ENCODE measurements at places on chromosomes 11 and 22.

DNA sequence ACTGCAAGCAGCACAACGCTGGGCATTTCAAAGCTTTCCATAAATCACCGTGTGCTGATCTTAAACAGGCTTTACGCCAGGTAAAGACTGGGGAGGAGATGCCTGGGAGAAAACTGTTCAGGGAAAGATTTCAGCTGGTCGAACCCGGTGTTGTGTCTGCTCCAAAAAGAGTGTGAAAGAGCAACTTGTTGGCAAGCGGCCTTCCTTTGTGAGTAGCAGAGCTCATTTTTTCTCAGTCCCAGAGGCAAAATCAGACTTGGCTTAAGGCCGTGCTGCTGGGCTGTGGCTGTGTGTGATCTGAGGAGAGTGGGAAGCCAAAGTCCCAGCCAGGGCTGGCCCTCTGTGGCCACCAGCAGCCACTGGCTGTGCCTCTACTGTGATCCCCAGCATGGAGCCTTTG, 75.7 kb upstream of the E2F8 start:
- DNase-seq = no peak

GRCh38 chr11:87575088-87575487, 537.4 kb downstream of the TMEM135 start:
- no peak for DNase-seq

DNA sequence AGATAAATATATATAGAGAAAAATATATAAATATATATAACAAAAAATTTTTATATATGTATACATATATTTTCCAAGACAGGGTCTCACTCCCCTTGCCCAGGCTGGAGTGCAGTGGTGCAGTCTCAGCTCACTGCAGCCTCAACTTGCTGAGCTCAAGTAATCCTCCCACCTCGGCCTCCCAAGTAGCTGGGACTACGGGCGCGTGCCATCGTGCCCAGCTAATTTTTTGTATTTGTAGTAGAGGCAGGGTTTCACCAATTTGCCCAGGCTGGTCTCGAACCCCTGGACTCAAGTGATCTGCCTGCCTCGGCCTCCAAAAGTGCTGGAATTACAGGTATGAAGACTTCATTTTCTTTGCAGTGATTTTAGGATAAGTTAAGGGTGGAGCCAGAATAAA, 38.9 kb upstream of the SEPTIN5 start:
- DNase-seq = no peak

- DNase-seq = no peak
These were observed 560.9 kb upstream of the ANO5 start for GRCh38 chr11:21631991-21632390.

DNA sequence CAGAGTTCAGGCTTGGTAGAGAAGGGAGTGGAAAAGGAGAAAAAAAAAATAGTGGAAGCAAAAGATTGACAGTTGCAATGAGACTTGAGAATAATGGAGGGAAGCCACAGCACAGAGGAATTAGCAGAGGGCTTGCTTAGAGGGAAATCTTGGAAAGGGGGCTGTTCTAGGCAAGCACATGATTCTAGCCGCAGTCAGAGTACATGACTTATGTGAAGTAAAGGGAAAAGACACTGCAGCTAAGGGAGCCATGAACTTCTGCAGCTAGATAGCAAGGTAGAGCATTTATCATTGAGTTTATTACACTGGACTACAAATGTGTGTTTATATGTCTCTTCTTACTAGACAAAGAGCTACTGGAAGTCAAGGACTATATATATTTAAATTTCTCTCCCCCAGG, 144.0 kb upstream of the OPCML start:
- no peak for DNase-seq

DNA sequence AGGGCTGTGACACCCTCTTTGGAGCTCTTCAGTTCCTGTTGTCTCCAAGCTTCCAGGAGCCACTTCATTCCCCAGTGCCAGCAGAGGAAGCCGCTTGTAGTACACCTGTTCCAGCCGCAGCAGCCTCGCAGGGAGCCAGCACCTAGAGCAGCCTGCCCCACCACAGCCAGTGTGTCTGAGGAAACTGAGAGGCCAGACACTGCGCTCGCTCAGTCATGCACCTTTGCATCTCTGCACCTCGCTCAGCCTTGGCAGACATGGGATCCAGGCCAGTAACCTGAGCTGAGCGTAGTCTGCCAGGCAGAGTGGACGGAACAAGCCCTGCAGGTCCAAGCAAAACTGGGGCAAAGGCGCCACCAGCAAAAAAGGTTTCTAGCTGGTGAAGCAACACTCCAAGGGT, 1072.1 kb downstream of the JRKL start:
- no peak for DNase-seq

DNA sequence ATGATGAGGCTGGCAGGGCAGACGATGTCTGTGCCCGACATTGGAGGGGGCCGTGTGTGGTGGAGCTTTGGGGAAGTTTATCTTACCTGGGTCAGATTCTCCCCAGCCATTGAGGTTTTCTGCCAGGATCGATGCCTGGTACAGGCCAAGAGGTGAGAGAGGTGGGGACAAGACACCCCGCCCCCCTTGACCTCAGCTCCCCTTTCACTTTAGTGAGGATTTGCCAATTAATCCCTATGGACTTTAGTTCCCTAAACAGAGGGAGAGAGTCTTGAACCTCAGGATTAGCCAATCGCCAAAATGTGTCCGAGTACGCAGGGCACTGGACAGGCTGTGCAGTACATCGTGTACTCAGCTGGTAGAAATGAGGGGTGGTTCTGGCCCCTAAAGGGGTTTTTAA, 541 bp downstream of the HORMAD2 start:
- DNase-seq = no peak

DNA sequence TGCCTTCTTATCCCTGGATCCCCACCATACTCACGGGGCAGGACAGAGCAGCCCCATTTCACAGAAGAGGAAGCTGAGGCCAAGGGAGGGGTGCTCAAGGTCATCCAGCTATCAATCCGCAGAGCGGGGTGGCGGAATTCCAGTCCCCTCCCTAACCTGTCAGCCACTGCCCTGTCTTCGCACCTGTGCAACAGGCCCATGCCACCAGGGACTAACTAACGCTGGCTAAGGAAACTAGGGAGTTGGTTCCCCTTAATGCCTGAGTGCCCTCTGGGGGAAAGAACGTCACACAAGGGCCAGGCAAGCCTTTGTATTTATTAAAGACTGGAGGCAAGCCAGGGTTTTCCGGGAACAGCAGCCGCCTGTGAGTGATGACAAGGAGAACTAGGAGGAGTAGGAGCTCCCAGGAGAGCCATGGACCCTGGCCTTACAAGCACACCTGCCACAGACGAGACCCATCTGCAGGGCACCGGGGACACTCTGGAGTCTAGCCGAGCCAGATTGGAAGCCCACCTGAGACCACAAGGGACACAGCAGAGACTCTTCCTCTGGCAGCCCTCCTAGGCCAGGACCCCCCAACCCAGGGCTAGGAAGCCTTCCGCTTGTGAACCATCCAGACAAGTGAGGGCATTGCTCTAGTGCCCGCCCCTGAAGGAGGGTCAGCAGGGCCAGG, 64.4 kb downstream of the MYH9 start:
- DNase-seq = no peak

DNA sequence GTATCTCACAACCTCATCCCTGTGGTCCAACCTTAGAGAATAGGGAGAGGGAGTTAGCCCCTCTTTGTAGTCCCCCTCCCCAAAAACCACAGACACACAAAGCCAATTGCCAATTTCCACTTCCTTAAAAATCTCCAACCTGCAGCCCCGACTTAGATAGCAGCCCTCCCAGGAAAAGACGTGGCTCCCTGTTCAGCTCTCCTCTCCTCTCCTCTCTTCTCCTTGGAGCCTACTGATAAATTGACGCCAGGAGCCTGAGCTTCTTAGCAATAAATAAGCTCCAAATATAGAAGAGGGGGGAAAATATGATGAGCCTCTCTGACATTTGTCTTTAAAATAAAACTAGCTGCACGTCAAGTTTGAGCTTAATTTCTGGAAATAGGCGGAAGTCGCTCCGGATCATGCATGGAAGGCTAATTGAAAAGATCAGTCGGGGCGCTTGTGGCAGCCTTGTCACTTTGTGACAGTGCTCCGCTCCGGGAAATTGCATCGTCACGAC, 7.3 kb downstream of the PAX6 start:
- no peak for DNase-seq

- DNase-seq = no peak
These were observed 17.0 kb upstream of the DNAJB7 start for GRCh38 chr22:40878922-40879321.

GRCh38 chr11:126101930-126102283, 39.2 kb upstream of the CDON start:
- no peak for DNase-seq

DNA sequence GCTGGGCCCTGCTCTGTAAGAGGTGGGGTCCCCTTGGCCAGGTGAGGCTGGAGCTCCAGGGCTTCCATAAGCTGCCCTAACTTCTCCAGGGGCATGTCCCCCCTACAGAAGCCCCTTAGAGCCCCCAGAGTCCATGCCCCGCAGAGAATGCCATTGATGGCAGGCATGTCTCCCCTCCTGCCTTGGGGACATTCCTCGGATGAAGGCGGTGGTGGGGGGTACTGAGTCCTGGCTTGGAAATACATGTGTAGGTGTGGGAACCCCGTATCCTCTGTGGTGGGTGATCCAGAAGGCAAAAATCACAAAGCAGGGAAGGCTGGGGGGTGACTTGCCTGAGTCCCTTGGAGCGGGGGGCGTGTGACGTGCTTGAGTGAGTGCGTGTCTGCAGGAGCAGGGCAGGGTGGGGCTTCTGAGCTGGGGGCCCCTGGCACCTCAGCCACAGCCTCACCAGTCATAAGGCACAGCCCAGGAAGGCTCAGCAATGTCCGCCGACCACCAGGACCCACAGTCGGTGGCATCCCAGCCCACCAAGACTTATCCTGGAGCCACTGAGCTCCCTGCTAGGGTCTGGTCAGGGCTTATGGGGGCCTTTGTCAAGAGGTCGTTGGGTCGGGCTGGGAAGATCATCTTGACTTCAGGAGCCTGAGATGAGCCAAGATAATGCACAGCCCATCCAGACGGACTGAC, 69.8 kb upstream of the KCNQ1OT1 start:
- no peak for DNase-seq

DNA sequence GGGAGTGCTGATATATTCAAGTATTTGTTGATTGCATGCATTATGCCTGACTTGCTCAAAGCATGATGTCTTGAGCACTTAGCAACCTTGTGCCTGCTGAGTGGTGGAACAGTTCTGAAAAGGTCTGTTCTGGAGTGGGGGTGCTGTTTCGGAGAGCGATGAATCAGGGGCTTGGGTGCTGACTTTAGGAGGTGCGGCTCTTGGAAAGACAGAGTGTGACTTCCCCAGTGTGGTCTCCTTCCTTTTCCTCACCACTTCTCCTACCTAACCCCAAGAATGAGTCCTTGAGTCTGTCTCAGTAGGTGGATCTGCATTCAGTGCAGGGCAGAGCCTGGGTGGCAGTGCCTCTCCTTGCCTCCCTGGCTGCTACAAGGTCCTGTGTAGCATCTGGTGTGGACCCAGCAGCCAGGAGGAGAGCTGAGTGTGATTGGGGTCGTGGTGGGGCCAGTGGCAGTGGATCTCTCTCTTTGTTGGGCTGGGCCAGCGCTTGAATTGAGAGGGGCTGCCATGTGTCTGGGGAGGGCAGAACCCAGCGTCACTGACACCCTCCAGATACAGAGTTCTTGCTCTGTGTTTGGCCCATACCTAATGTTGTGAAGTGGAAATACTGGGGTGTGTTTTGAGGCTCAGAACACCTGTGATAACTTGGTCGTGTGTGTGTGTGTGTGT, 35.9 kb downstream of the ST3GAL4 start:
- no peak for DNase-seq

GRCh38 chr11:113876074-113876797, 864 bp upstream of the USP28 start:
- no peak for DNase-seq

GRCh38 chr11:110077831-110078325, 15.3 kb upstream of the ZC3H12C start:
- peak; percentile 52 for DNase-seq

GRCh38 chr11:85803920-85804319, 7.0 kb downstream of the SYTL2 start:
- DNase-seq = no peak

GRCh38 chr22:31737932-31738331, 12.0 kb downstream of the PRR14L start:
- DNase-seq = no peak

DNA sequence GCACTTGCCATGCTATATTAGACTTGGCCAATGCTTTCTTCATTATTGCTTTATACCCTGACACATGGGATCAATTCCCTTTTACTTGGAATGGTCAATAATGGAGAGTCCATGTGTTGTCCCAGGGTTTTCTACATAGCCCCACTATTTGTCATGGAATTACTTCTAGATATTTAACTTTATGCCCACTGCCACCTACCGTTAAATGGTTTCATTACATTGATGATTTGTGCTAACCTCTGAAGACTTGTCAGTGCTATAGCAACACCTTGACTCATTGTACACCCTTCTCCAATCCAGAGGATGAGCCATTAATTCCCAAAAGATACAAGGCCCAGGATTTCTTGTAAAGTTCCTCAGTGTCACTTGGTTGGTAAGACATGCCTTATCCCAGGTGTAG, 31.4 kb upstream of the SLC22A25 start:
- DNase-seq = no peak

GRCh38 chr22:46336119-46337078, 885 bp downstream of the TRMU start:
- no peak for DNase-seq

- DNase-seq = peak; percentile 65
These were observed 31.4 kb upstream of the AQP11 start for GRCh38 chr11:77558380-77558779.

- no peak for DNase-seq
These were observed 7.4 kb downstream of the FADD start for GRCh38 chr11:70210530-70210929.

DNA sequence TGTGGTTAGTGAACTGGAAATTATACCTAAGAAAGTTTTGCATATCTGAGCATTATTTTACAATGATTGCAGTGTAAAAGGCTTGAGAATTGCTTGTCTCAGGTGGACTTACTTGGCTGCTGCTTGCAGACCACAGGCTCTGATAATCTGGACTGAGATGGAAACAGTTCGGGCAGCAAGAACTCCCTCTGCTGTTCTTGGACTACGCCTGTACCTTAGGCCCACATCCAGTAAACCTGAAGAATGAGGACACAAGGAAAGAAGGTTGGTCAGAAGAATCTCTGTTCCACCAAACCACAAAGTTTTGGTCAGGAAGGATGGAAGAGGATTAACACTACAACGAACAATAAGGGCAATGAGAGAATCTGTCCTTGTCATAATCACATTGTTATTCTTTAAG, 80.1 kb downstream of the C2CD3 start:
- no peak for DNase-seq

- no peak for DNase-seq
These were observed 82.6 kb downstream of the CACNA1I start for GRCh38 chr22:39652990-39653786.

GRCh38 chr11:34827228-34827627, 89.0 kb downstream of the APIP start:
- no peak for DNase-seq

DNA sequence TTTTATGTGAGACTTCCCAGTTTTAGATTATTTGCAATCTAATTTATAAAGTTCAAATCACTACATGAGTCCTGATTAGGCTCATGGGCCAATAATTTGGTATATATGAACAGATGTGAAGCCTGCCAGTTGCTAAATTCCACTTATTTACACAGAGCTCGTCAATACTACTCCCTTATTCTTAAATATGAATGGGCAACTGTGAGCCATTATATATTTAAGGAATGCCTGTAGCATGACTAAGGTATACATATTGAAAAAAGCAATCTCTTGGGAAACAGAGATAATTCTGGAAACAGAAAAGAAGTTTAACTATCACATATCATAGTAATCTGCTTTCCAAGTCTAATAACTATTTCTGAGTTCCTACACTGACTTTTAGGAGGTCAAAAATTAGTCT, 27.0 kb downstream of the RBMXL2 start:
- no peak for DNase-seq

GRCh38 chr11:120655589-120655988, 144.0 kb downstream of the GRIK4 start:
- no peak for DNase-seq

Data from NCI-H226 (cell line).